AG08396 (cell line): ENCODE measurements at places on chromosomes 12 and 14.
A peak's percentile ranks its signal among the peaks of the same experiment; 100 is the strongest.

- no peak for DNase-seq
Observed at GRCh38 chr14:101814934-101815333, 53.4 kb downstream of the PPP2R5C start.

DNA sequence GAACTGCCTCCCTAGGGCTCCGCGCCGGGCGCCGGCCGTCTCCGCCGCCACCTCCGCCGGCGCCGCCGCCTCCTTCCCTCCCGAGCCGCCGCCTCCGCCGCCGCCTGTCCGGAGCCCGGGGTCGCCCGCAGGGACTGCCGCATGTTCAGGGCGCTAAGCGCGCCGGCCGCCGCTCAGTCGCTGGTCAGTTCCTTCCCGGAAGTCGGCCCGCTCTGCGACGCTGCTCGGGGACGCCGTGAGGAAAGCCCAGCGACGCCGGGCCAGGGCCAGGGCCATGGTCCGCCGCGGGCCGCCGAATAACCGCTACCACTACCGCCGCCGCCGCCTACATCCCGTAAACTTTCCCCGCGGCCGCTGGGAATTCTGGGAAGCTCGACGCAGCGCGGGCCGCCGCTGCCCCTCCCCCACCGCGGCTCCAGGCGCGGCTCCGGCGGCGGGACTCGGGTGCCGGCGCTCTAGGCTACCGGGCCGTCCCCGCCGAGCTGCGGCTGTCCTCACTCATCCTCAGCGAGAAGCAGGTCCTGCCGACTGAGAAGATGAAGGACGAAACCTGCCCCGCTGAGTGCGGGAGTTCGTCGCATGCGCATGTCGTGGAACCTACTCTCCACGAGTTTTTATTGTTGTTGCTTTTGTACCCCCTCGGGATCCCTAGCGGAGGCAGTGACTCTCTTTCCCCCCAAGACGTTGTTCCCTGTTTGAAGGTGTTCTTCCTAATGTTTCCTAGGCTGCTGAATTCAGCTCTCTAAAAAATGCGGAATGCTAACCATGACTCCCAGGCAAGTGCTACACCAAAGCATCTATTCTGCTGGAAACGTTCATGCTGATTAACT, at the start of gene SAV1:
TSS of gene SAV1 (minus strand) at position 311 of the 830 bp plus-strand sequence. CDS start 339 bp downstream, outside the sequence.
- DNase-seq: peak; percentile 83

- no peak for DNase-seq
Observed at GRCh38 chr14:60125918-60126317, 34.2 kb downstream of the PCNX4 start.

- no peak for DNase-seq
Observed at GRCh38 chr14:89540009-89540829, 123.2 kb upstream of the FOXN3 start.

GRCh38 chr14:24726480-24726879, 92.5 kb upstream of the GZMB start:
- no peak for DNase-seq

- DNase-seq: no peak
Observed at GRCh38 chr12:80798281-80798680, 81.6 kb downstream of the MYF5 start.

DNA sequence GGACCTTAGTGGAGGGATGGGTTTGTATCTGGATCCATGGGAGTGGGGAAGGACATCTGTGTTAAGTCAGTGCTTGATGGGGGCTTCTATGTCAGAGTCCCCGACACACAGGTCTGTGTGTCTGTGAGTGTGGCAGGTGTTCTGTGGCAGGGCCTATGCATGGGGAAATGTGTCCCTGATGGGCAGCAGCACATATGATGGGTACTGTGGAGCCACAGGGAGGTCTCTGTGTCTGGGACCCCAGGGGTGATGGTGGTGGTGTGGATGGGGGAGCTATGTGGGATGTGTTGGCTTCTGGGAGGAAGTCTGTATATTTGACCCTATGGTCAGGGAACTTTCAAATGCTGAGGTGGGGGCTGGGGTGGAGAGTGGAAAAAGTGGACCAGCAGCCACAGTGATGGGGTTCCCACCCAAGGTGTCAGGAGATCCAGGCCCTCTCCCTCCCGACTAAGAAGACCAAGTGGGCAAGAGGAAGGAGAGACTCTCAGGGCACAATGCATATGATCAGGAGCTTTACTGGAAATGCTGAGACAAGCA, 16.5 kb downstream of the KRT7 start:
- DNase-seq: no peak

GRCh38 chr12:106082216-106083175, 56.3 kb downstream of the NUAK1 start:
- peak; percentile 35 for DNase-seq

GRCh38 chr14:91998667-91999570, 40.9 kb downstream of the TRIP11 start:
- DNase-seq: no peak

DNA sequence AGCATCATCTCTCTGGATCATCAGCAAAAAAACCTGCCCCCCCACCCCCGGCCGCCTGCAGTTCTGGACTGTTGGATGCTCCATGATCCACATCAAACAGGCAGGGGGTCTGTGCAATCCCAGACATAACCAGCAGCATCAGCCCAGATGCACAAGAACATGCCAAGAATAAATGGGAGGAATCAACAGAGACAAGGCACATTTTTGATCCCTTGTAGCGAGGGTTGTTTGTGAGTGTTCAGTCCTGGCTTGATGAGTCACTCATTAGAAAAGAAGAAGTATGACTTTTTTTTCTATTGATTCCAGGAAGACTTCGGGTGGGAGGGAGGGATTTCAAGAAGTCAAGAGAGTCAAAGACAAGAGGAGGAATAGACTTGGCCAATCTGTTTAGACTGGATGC, 244.2 kb downstream of the KSR2 start:
- no peak for DNase-seq

DNA sequence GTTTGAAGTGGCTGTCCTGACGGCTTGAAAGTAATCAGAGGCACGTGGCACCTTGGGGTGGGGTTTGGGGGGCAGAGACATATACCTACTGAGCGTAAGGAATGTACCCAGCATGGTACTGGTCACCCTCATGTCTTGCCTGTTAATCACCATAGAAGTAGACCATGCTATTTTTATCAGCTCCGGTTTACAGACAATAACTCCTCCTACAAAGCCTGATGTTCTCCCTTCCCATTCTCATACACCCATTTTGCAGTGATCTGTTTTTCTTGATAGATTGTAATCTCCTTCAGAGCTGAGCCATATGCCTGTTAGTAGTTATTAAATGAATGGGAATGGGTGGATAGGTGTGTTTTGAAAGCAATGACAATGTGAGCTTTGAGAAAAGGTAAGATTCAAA, 10.5 kb downstream of the EVL start:
- no peak for DNase-seq

GRCh38 chr12:109606320-109607028, 32.9 kb downstream of the MVK start:
- peak; percentile 45 for DNase-seq

- no peak for DNase-seq
Observed at GRCh38 chr12:20487519-20487918, 119.2 kb downstream of the PDE3A start.

DNA sequence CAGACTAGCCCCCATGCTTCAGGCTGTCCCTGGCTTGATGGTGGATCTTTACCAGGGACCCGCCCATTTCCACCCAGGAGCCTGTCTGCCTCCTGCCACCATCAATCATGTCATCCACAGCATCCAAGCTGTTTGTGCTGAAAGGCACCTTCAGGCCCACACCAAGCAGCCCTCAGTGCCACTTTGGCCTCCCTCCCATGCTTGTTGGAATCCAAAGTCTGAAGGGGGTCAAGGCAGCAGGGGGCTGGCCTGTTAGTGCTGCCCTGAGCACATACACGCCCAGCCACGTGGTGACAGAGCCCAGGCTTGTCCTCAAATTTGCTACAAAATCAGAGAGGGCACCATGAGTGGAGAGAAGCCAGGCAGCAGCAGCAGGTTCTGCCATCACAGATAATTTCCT, 1146.8 kb downstream of the FSCB start:
- no peak for DNase-seq
